Stimulated activated CD4-positive, alpha-beta T cell treated with anti-CD3 and anti-CD28 coated beads, Interleukin-2, amount 100 ng/mL, for 48 hours (primary cell): ENCODE measurements at places on chromosomes 12 and 14.
A peak's percentile ranks its signal among the peaks of the same experiment; 100 is the strongest.

GRCh38 chr14:39038542-39038941, 64.5 kb downstream of the SEC23A start:
- DNase-seq: no peak

DNA sequence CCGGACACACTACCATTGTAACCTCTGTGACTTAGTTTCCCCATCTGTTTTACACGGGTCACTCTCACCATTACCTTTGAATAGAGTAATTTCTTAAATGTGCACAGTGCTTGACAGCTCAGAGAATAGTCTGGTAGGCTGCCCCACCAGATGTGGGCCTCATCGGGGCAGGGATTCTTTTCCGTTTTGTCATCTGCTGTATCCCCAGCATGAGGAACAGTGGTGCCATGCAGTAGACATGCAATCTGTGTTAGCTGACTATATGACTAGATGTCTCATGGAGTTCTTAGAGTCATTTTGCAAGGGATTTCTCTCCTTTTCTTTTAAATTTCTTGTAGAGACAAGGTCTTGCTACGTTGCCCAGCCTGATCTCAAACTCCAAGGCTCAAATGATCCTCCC, 44.9 kb upstream of the PLEKHG3 start:
- DNase-seq: no peak

DNA sequence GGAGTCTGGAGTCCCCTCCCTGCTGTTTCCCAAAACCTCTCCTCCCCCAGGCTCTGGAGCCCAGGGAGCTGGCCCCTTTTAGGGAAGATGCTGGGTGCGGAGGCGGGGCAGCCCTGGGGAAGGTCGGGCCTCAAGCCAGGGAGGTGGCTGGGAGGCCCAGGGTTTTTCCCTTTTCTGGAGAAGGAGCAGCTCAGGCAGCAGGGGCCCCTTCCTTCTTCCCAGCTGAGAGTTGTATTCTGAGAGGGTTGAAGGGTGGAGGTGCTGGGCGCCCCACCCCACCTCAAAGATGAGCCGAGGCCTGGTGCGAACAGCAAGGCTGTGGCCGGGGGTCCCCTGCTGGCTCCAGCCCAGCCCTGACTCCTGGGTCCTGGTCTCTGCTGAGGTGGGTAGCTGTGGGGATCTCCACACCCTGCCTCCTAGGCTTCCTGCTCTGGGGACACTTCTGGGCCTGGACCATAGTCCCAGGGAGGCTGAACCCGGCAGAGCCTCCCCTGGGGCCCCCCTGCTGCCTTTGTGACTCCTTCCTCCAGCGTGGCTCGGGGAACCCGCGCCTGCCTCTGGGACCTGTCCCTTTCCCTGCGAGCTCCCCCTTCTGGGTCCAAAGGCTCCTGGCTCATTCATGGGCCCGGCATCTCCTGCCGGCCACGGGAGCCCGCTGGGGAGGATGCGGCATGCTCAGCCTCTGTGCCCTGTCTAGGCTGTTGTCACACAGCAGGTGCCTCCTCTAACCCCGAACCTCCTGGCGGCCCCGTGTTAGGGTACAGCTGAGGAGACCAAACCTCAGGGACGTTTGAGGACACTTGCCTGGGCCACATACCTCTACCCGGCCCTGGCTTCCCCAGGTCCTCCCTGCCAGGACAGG, 4.4 kb downstream of the TRMT61A start:
- DNase-seq: no peak

GRCh38 chr14:77469067-77469505, 11.2 kb downstream of the AHSA1 start:
- no peak for DNase-seq

DNA sequence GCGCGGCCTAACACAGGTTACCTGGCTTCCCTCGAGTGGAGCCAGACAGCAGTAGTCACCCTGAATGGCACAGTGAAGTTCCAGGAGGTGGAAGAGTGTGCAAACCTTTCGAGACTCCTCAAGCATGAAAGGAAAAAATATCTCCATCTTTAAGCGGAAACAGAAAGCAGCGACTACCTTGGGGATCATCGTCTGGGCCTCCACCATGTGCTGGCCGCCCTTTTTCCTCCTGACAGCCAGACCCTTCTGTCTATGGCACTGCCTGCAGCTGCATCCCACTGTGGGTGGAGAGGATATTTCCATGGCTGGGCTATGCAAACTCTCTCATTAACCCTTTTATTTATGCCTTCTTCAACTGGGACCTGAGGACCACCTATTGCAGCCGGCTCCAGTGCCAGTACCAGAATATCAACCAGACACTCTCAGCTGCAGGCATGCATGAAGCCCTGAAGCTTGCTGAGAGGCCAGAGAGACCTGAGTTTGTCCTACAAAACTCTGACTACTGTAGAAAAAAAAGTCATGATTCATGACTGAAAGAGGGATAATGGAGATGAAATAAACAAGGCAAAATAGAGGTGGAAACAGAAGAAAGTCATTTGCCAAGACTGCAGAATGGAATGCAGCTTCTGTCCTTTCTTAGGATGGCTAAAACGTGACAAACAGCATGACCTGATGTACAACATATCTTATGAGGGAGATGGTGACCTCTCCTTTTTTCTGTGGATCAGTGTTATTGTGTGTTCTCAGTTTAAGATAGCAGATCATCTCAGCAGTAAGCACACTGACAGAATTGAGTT, 2.4 kb upstream of the HEBP1 start:
- DNase-seq: no peak

DNA sequence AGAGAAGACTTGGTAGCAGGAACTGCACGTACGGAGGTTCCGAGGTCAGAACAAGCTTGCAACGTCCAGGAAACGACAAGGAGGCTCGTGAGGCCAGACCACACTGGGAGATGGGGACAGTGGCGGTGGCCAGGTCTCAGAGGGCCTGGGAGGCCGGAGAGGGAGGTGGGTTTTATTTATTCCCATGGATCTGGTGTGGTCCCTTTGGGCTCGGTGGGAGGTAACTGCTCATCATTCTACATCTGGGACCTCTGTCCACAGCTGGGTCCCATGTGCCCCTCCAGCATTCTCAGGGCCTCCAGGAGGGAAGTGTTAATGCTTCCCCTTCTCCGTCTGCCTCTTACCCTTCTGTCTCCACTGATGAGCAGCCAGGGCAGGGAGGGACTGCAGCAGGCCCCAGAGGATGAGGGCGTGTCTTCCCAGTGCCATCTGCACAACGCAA, 35.7 kb upstream of the NCOR2 start:
- DNase-seq: no peak

- no peak for DNase-seq
Measured at GRCh38 chr12:40138526-40138925, 32.6 kb upstream of the SLC2A13 start.

- no peak for DNase-seq
Measured at GRCh38 chr12:105205322-105206048, 30.5 kb downstream of the APPL2 start.

- DNase-seq: no peak
Measured at GRCh38 chr12:118521036-118521370, 144.6 kb downstream of the SUDS3 start.

GRCh38 chr12:122079033-122079531, 526 bp downstream of the MLXIP start:
- DNase-seq: peak; percentile 27

DNA sequence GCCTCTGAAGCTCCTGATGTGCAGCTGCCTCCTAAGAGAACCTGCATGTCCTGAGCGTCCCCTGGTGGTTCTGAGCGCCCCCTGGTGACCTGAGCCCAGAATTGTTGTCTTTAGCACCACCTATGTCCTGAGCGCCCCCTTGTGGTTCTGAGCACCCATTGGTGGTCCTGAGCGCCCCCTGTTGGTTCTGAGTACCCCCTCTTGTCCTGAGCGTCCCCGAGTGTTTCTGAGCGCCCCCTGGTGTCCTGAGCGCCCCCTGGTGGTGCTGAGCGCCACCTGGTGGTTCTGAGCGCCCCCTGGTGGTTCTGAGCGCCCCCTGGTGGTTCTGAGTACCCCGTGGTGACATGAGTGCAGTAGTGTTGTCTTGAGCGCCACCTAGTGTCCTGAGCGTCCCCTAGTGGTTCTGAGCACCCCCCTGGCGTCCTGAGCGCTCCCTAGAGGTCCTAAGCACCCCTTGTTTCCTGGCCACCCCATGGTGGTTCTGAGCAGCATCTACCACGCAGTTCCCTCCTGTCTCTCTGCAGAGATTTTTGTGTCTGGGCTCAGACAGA, 782.5 kb downstream of the TMEM121 start:
- peak; percentile 97 for DNase-seq

- no peak for DNase-seq
Measured at GRCh38 chr12:79194595-79194994, 330.0 kb downstream of the SYT1 start.

DNA sequence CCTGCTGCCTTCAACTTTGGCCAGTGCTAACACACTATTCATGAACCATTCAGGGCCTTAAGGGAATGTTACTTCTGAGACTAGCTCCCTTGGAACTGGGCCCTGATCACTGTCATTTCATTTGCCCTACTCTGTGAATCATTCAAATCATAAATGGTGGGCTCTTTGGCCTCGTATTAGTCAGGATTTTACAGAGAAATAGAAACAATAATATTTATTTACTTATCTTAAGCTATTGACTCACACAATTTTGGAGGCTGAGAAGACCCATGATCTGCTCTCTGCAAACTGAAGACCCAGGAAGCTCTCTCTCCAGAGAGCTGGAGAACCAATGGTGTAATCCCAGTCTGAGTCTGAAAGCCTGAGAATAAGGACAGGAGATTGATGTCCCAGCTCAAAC, 398.5 kb downstream of the LRIG3 start:
- DNase-seq: no peak

DNA sequence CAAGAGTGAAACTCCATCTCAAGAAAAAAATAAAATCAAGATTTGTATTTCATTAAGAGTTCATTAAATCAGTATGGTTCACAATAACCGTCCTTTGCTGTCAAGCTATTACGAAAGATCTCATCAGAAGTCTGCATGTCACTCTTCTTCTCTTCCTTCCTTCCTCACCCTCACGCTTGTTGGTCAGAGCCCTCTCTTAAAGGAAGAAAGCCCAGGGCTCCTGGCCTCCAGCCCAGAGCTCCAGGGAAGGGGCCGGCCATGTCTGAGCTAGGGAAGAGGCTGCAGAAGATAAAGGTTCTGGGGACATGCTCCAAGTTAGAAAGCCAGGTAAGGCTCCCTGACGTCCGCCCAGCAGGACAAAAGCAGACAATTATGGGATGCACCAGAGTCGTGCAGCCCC, 43.1 kb upstream of the DLK1 start:
- no peak for DNase-seq

DNA sequence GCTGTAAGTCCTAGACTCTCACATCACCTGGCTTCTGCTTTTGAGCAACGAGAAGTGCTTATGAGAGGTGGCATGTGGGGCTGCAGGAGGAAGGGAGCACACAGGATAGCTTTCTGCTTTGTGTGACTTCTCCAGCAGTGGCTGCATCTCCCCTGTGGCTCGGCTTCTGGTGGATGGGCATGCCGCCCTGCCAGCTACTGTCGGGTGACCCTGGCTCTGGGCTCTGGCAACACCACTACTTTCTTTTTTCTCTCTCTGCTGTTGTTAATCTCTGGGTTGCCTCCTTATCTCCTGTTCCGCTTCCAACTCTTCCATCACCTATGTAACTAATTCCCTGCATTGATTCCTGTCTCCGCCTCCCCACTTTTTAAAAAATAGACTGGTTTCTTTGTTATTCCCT, 209.1 kb upstream of the DAAM1 start:
- no peak for DNase-seq

DNA sequence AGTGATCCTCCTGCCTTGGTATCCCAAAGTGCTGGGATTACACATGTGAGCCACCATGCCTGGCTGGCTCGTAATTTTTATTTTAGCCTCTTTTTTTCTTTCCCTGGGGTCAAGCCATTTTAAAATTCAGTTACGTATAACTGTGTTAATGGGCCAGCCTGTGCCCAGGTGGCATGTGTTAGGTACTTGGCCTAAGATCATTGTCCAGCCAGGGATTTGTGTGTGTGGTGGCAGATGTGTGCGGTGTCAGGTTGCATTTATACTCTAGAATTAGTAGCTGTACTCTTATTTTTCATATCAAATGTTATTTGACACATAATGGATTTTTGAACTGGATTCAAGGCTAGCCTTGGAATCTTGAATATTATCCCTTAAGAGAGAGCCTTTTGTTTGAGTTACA, 69.3 kb downstream of the FBXO34 start:
- no peak for DNase-seq
